GDM1 (cell line): ENCODE measurements at places on chromosomes 1 and 21.

GRCh38 chr1:1345860-1346500 is 3.2 kb downstream of the DVL1 start:
- no peak for DNase-seq

DNA sequence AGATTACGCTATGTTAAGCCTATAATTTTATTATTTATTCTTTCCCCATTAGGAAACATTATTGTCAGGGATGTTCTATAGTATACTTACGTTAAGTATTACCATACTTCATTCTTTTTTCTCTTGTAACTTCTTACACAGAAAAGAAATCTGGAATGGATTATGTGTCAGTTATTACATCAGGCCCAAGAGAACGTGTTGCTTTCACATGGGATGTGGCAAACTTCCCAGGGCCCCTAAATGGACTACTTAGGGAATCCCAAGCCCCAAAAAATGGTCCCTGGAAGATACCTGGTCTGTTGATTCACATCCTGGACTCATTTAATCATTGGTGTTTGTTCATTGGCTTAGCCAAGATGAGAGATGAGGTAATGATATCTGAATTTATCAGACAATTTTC is 249.8 kb downstream of the NRIP1 start:
- DNase-seq: no peak

DNA sequence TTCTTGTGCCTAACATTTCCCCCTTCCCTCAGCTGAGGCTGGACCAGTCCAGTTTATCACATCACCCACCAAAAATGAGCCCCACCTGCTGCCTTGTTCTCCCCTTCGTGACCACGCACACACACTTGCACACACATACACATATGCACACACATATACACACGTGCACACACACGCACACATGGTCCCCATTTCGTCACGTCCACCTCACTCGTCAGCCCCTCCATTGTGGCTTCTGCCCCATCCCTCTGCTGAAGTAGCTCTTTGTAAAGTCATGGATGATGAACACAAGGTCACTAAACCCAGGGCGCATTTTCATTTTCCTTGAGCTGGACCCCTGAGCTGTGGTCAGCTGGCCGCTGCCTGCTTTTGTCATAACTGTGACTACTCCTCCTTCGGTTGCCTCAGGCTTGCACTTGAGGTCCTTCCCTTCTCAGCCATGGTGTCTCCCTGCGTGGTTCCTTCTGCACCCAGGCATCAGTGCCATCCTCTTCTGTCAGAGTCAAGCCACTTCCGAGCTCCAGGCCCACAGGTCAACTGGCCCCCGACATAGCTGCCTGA is 93.8 kb downstream of the SYT2 start:
- no peak for DNase-seq

DNA sequence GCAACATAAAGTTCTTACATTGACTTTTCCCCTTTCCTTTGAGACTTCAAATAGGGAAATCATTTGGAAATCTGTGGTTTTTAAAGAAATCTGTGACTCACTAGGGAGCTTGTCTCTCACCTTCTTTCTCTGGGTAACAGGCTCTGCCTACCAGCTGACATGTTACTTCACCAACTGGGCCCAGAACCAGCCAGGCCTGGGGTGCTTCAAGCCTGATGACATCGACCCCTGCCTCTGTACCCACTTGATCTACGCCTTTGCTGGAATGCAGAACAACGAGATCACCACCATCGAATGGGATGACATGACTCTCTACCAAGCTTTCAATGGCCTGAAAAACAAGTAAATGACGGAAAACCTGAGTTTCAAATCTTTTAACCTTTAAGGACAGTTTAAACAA is 9.2 kb upstream of the CHIA start:
- no peak for DNase-seq

DNA sequence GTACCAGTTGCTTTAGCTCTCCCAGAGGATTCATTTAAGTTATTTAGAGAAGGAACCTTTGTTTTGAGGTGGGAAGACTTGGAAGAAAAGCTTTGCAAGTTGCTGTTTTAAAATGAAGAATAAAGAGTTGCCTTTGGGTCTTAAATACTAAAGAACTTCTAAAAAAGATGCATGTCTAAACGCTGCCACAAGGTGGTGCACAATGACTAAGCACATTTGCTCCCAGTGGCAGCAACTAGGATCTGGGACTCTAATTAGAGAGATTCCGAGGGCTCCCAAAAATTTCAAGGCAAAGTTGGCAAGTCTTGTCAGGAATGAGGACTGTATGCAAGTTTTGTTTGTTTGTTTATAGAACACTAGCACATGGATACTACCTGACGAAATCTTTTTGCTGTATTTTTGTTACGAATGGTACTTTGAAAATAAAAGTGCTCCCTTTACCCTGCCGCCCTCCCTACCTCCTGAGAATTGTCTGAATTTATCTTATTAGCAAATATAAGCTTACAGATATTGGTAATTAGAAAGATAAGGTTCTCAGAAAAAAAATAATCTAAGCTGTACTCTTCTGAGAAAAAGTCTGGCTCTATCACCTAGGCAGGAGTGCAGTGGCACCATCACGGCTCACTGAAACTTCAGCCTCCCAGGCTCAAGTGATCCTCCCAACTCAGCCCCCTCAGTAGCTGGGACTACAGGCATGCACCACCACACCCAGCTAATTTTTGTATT is 121.8 kb downstream of the HFM1 start:
- peak; percentile 14 for DNase-seq

GRCh38 chr1:175978926-175979325 is 228.2 kb downstream of the COP1 start:
- DNase-seq: no peak

DNA sequence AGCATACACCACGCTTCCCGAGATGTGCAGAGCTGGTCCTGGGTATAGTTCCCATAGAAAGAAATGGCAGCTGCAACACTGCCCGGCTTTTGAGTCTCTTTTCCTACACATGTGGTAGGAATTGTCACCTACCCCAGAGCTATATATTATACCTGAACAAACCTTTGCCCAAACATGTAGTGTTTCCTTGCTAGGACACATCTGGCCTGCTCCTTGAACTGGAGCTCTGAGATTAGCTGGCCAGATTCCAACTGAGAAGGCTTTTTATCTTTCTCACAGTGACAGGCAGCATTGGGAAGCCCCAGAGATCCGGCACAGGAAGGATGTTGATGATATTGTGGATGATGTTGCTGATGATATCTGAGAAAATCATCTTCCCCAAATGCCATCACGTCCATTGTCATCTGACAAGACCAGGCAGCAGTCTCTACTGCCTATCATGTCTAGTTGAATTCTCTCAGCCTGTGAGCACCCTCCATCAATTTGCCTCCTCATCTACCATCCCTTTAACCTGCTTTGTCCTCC is 115.0 kb upstream of the SMYD2 start:
- no peak for DNase-seq

DNA sequence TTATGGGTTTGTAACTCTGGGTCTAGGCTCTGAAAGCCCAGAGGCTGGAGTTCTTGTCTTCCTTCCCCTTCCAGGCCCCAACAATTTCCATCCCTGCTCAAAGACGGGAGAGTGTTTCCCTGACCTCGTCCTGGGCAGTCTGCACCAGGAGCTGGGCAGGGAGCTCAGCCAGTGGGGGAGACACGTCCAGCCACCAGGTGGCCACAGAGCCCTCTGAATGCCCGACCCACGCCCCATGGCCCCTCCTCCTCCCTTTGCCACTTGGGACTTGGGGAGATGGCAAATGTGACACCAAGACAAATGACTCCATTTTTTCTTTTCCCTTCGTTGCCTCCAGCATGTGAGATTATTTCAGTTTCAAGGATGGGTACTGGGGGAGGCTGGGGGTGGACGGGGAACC is 159.9 kb upstream of the AJAP1 start:
- DNase-seq: no peak

- DNase-seq: peak; percentile 12
Measured at GRCh38 chr1:171226747-171227370, 21.4 kb upstream of the FMO1 start.

- DNase-seq: no peak
Measured at GRCh38 chr1:23537296-23537973, 6.4 kb upstream of the E2F2 start.

DNA sequence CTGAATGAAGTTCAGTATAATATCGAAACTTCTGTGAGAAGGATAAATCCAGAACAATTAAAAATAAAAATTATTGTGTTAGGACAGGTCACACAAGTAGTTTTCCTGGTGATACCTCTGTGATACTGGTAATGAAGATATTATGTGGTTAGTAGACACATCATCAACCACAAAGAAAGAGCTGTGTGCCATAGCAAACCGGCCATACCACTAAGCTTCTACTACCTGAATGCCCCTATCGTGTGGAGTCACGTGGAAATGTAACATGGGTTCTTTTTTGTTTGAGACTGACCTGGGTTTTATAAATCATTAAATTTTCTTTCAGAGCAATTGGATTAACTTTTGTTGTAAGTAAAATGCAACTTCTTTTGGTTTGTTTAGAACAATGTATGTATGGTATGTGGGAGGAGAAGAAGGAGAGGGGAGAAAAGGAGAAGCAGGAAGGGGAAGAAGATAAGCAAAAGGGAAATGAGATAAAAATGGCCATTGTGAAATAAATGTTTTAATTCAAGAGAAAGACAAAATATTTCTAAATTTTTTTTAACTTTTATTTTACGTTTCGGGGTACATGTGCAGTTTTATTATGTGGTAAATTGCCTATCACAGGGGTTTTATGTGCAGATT is 58.2 kb upstream of the LRRC8B start:
- no peak for DNase-seq

GRCh38 chr1:42932442-42932941 is 26.2 kb downstream of the SLC2A1 start:
- no peak for DNase-seq

- no peak for DNase-seq
Measured at GRCh38 chr1:172163498-172164215, 256.8 kb upstream of the C1orf105 start.

DNA sequence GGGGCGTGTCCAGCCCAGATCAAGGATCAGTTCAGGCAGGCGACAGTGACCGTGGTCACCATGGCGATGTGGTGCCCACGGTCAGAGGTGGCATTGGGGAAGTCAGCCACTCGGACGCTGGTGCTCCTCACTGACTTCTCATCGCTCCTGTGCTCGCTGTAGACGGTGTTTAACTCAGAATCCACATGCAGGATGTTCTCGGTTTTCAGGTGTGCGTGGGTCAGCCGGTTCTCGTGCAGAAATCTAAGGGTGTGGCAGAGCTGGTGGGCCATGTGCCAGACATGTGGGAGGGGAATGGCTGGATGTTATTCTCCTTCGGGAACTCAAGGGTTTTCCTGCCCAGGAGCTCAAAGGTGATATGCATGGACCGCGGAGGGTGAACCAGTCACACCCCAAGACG is 11.7 kb downstream of the OR2AJ1 start:
- no peak for DNase-seq
